Left renal pelvis (tissue), 4 donors: ENCODE measurements at places on chromosomes 5 and 9. TPM values are rescaled to one million over a fixed set of nuclear protein-coding genes. Genes with fewer than 3 reads are reported as not detected.
A peak's percentile ranks its signal among the peaks of the same experiment; 100 is the strongest.

- no peak for DNase-seq
These were observed 119.4 kb upstream of the MVB12B start for GRCh38 chr9:126207256-126207655.

- DNase-seq = no peak
These were observed 816.8 kb upstream of the DMAC1 start for GRCh38 chr9:8616414-8616813.

DNA sequence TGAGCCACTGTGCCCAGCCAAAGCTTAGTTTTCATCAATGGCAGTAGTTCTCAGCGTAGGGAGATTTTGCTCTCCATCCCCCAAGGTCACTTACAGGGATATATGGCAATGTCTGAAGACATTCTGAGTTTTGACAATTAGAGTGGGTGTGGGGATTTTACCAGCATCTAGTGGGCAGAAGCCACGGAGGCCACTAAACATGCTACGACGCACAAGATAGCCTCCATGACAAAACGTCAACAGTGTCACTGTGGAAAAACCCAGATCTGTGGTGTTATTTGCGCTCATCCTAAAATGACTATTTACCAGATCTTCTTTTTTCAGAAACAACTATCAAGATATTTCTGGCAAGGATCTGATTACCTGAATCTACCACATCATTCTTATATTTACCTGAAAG lies 68.2 kb downstream of the CDC14B start:
- DNase-seq = no peak

DNA sequence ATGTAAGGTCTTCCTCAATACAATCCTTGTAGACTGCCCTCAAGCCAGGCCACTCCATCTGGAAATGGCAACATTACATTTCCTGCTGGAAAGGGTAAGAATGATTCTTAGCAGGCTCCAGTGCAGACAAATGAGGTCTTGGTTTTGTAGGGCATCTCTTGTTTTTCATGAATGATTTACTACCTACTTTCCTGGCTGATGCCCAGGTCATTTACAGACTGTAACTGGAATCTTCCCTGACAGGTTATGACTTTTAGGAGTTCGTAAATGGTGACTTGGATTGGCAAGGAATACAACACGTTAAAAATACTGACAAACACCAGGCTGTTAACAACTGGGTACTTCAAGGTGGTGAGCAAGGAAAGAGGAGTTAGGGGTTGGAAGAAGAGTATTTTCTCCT lies 510.5 kb upstream of the TNC start:
- no peak for DNase-seq

GRCh38 chr5:96629774-96630173 lies 32.4 kb upstream of the CAST start:
- no peak for DNase-seq

GRCh38 chr5:168749391-168750100 lies 170.4 kb upstream of the PANK3 start:
- DNase-seq = no peak

DNA sequence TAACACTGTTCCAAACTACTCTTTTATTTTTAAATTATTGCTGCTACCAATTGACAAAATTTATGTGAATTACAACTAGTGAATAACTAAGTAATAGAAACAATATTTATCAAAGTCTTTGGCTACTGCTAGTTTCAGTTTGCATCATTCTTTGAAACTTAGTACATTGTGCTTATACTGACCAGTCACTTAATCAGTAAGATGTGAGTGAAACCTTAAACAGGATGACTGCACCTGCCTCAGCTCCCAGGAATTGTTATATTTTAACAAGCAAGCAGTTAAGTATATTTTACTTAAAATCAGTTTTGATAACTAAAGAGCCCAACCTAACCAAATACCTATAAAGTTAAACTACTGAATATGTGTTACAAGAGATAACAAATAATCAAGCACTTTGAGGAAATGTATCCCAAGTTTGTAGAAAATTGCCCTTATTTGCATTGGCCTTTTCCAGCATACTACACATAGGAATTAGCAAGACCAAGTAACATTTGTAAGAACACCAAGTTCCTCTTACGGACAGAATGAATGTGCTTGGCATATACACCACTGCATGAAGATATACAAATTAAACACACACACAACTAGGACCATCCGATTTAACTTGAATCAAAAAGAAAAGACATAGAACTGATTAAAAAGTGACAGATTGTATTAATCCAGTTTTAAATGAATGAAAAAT lies 545.5 kb upstream of the DAB2 start:
- DNase-seq = no peak

- DNase-seq = no peak
These were observed 95.3 kb downstream of the IRX2 start for GRCh38 chr5:2656206-2656605.

- peak; percentile 82 for DNase-seq
These were observed 92.3 kb downstream of the GAS1 start for GRCh38 chr9:86854898-86855523.

DNA sequence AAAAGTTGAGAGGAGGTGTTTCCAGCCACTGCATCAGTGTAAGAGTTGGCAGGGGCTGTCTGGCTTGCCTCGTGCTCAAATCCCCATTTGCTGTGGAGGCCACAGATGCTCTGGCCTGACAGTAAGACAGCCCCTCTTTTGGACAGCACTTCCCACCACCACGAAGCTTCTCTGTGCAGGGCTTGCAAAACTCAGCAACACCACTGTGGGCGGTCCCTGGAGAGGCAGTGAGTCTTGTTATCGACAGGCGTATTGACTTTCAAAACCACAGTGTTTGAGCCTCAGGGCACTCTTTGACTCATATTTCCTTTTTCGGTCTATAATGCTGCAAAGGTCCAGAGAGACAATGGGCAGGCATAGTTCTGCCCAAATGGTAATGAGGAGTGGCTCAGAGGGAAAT lies 539.5 kb downstream of the EBF1 start:
- no peak for DNase-seq

DAB2 gene
- polyA plus RNA-seq = 163 TPM
